Placental pericyte (primary cell): ENCODE measurements at places on chromosomes 13 and 19. TPM values are rescaled to one million over a fixed set of nuclear protein-coding genes. Genes with fewer than 3 reads are reported as not detected.

Gene FARP1
- 57.6 and 74.6 TPM in 2 replicates for total RNA-seq

Gene ZNF610
- total RNA-seq, result 1.1 and 2.0 TPM in 2 replicates

Gene B3GNT8
- 0.66 and 1.7 TPM in 2 replicates for total RNA-seq

Gene SLC25A41
- under 0.01 TPM in 1 of 2 replicates, not detected in the other for total RNA-seq
